ENCODE measurements at places on chromosomes 3 and 15.

DNA sequence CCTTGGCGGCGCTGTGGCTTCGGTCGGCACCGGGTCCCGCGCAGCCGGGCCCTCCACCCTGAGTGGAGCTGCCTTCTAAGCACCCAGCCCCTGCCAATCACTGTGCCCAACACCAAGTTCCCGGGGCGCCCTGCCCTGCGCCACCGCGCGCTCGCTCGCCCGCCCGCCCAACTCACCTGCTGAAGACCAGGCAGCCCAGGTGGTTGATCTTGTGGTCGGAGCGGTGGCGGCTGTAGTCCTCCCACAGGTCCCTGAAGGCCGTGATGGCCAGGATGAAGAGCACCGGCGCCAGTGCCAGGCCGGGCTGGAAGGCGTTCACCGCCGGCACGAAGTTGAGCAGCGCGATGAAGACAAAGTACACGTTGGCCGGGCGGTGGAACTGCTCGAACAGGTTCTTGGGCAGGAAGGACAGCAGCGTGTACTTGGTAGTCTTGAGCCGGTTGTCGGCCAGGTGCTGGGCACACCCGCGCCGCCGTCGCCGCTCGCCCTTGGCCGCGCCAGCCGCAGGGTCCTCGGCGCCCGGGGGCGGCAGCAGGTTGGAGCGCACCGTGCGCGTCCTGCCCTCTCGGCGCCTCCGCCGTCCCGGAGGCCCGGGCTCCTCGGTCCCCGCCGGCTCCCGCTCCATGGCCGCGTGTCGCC is 536 bp downstream of the ATP10A start:
- DNase-seq: no peak

GRCh38 chr15:64023220-64023619 is 23.1 kb downstream of the DAPK2 start:
- no peak for DNase-seq

DNA sequence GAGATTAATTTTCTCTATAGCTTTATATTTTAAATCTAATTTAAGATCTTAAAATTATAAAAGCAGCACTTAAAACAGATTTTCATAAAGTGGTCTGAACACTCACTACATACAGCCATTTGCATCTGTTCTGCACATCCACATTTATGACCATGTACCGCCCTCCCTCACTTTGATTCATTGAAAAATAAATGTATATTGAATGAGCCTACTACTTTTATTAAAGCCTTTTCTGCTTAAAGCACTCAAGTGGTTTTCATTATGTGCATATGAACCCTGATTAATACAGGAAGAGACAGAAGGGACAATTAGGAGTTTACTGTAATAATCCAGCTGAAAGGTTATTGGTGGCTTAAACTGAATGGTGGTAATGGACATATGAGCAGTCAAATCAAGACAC is 129.4 kb downstream of the DLG1 start:
- DNase-seq: no peak

GRCh38 chr3:53078656-53079055 is 32.8 kb upstream of the SFMBT1 start:
- no peak for DNase-seq

- no peak for DNase-seq
Observed at GRCh38 chr3:132038198-132038825, 3.5 kb upstream of the CPNE4 start.

GRCh38 chr3:54957711-54958110 is 29.9 kb upstream of the LRTM1 start:
- DNase-seq: no peak

DNA sequence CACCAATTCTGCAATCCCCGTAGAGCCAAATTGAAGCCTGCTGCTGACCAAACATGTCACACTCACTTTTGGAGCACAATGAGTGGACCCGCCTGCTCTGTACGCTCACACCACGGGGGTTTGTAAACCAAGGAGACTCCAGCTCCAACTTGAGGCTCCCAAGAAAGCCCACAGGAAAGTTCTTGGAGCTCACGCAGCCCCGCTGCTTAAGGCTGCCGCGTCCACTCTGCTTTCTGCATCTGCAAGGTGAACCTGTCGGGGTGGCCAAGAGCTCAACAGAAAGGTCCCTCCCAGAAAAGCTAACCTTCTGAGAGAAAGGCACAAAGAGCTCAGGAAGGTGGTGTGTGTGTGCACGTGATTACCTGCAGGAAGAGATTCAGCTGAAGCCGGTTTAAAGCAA is 94.9 kb downstream of the PCSK6 start:
- DNase-seq: no peak

DNA sequence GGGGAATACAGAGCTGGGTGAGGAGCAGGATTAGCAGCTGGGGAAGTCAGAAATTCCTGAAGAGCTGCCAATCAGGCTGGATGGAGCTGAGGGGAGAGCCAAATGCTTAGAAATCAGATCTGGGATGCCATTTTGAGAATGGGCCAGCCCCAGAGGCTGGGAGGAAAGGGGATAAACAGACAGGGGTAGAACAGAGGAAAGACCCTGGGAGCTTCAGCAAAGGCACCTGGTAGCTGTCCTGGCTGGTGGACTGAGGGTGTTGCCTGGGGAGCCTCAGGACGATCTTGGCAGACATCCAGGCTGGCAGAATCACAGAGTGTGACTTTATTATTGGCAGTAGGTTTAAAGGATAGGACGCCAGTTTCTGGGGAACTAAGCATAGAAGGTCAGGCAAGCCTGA is 97.8 kb downstream of the SQOR start:
- no peak for DNase-seq

DNA sequence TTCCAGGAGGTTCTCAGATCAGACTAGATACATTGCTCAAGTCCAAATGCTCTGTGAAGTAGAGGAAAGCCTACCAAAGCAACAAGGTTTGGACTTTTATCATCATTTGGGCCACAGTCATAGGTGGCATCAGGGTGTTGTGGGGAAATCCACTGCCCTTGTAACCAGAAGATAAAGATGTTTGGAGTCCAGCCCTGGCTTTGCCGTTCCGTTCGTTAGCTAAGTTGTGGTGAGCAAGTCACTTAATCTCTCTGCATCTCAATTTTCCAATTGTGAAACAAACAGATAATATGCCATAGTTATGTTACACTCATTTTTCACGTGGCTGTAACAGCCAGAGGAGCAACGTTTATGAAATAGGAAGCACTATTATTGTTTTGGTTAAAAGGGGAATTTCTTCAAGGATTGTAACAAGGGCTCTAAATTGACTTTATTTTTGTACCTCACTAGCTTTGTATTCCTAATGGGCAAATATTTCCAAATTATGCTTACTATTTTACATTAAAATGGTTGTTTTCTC is 125.6 kb downstream of the CD47 start:
- no peak for DNase-seq

DNA sequence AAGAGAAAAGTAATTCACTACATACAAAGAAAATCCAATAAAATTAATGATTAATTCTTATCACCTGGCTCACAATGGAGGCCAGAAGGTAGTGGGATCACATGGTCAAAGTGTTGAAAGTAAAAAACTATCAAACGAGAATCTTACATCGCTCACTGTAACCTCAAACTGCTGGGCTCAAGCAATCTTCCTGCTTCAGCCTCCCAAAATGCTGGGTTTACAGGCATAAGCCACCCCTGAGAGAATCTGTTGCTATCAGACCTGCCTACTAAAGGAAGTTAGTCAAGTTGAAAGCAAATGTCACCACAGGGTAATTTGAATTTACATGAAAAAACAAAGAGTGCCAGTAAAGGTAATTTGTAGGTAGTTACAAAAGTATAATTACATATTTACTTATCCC is 103.3 kb downstream of the PCCB start:
- no peak for DNase-seq

- DNase-seq: no peak
Observed at GRCh38 chr3:3189102-3189727, 9.7 kb upstream of the CRBN start.

GRCh38 chr15:36763685-36764084 is 184.3 kb downstream of the CDIN1 start:
- DNase-seq: no peak

GRCh38 chr3:10169000-10169496 is 4.3 kb downstream of the IRAK2 start:
- DNase-seq: no peak

DNA sequence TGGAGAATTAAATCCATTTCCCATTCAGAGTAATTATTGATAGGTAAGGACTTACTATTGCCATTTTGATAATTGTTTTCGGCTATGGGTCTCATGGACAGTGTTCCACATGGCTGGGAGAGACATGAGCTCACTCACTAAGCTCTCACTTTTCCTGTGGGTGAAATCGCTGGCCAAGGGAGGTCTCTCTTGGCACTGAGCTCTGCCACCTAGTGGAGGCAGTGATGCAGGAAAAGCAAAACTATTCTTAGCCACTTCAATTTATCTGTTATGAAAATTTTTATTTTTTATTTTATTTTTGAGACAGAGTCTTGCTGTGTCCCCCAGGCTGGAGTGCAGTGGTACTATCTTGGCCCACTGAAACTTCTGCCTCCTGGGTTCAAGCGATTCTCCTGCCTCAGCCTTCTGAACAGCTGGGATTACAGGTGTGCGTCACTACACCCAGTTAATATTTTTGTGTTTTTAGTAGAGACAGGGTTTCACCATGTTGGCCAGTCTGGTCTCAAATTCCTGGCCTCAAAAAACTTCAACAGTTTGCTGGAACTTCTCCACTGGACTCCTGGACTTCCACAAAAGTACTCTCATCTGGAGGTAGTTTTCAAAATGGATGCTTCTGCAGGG is 4.7 kb upstream of the RNF13 start:
- peak; percentile 57 for DNase-seq

DNA sequence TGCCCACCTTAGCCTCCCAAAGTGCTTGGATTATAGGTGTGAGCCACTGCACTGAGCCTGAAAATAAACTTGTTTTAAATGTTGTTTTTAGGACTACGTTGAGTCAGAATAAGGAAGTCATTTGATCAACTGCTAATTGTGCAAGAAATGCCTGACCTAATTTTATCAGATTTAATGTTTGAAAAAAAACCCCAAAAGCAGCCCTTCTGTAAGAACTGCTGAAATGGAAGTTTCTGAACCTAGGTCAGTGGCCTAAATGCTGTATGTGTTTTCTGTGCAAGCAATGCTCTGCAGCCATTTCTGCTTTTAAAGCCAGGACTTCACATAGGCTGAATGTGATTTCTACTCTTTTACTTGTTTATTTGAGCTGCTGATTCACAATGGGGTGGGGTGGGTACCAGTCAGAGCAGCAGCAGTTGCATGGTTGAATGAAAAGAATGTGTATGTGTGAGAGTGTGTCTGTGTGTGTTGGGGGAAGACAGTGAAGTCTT is 6.6 kb downstream of the GPX1 start:
- DNase-seq: no peak

DNA sequence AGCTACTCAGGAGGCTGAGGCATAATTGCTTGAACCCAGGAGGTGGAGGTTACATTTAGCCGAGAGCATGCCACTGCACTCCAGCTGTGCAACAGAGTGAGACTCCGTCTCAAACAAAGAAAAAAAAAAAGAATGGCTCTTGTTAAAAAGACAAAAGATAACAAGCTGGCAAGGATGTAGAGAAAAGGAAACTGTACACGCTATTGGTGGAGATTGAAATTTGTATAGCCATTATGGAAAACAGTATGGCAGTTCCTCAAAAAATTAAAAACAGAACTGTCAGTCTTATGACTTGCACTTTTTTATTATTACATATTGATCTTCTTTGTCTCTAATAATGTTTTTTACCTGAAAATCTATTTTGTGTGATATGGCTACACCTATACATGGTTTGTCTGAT is 41.9 kb downstream of the MEX3B start:
- DNase-seq: no peak

- no peak for DNase-seq
Observed at GRCh38 chr3:138458774-138459499, 24.5 kb downstream of the ESYT3 start.

DNA sequence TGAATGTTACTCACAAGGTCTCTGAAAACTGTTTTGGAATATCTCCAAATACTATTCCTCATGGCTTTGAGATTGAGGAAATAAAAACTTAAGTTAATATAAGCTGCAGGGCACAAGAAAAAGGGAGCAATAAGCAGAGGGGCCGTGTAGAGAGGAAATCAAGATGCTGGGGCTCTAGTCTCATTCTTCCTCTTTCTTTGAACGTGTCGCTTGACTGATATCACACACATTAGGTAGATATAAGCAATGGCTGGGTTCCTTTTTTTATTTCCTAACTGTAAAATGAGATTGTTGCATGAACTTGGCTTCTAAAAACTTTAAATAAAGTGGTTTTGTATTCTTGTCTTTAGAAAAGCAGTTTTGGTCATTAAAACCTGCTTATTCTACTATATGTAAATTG is 326.7 kb upstream of the ROPN1 start:
- no peak for DNase-seq

DNA sequence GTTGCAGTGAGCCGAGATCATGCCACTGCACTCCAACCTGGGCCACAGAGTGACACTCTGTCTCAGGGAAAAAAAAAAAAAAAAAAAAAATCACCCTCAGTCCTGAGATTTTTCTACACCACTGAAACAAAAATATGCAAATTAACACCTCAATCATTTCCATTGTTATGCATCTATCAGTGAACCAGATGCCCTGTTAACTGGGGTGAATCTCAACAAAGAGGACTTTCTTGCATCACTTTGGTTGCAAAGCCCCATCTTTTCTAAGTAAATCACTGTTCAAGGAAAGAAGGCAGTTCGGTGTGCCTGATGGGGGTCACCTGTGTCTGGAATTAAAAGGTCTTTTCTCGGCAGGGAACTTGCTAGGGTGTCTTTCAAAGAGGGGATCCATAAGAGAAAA is 421.6 kb downstream of the EPHB1 start:
- no peak for DNase-seq

GRCh38 chr3:4818986-4819693 is 160.1 kb upstream of the BHLHE40 start:
- no peak for DNase-seq

GRCh38 chr3:34635352-34635850 is 837.0 kb downstream of the PDCD6IP start:
- DNase-seq: no peak

DNA sequence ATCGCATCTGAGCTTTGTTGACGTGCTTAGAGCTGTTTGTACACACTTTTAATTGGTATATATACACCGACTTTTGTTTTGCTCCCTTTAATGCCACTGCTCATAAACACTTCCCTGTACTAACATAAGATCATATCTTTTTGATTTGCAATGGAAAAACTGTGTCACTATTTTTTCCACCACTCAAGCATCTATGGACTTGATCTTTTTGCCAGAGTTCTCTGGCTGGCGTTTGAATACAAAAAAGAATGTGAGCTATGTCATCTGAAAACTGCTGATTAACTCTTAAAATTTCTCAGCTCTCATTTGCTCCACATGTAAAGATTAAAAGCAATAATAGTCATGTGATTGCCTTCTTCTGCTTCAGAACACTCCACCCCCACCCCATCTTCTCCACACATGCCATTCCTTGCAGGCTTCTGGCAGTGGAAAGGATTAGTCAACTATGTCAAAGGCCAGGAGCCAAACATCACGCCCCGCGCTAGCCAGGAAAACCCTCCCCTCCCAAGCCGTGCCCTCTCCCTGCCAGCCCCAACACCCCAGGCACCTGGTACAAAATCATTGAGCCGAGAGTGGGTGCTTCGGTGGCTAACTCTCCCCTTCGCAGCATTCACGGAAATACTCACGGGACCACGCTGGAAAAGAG is 123.4 kb upstream of the MEF2A start:
- DNase-seq: no peak

GRCh38 chr3:37240170-37240945 is 66.0 kb upstream of the LRRFIP2 start:
- DNase-seq: no peak

GRCh38 chr3:3800685-3801493 is 1.7 kb downstream of the LRRN1 start:
- DNase-seq: peak; percentile 12
